NCI-H1930 (cell line): ENCODE measurements at places on chromosomes 5 and 9.

DNA sequence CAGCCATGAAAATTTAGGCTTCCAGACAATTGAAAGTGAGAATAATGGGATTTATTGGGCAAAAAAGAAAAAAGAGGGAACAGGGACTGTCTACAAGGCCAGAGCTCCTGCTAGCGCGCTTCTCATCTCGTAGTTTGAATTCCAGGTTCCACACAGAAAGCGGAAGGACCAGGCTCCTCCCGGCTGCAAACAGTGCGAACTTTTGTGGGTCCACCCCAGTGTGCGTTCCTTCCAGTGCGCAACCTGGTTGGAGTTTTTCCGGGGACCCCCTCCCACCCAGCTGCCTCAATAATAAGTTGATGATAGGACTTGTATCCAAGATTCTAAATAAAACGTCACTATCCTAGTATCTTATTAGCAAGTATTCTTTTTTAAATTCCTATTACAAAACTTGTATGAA lies 467.7 kb upstream of the TUSC1 start:
- DNase-seq = no peak

- DNase-seq = no peak
Measured at GRCh38 chr5:27093279-27093678, 54.9 kb upstream of the CDH9 start.

GRCh38 chr5:179834120-179834519 lies 13.4 kb downstream of the SQSTM1 start:
- DNase-seq = no peak

GRCh38 chr9:135224286-135224877 lies 136.9 kb downstream of the OLFM1 start:
- no peak for DNase-seq

GRCh38 chr9:114216976-114217375 lies 61.6 kb downstream of the COL27A1 start:
- no peak for DNase-seq

- DNase-seq = no peak
Measured at GRCh38 chr9:137300567-137301080, 1.4 kb downstream of the NRARP start.

- no peak for DNase-seq
Measured at GRCh38 chr5:6379246-6379645, 899 bp upstream of the MED10 start.

DNA sequence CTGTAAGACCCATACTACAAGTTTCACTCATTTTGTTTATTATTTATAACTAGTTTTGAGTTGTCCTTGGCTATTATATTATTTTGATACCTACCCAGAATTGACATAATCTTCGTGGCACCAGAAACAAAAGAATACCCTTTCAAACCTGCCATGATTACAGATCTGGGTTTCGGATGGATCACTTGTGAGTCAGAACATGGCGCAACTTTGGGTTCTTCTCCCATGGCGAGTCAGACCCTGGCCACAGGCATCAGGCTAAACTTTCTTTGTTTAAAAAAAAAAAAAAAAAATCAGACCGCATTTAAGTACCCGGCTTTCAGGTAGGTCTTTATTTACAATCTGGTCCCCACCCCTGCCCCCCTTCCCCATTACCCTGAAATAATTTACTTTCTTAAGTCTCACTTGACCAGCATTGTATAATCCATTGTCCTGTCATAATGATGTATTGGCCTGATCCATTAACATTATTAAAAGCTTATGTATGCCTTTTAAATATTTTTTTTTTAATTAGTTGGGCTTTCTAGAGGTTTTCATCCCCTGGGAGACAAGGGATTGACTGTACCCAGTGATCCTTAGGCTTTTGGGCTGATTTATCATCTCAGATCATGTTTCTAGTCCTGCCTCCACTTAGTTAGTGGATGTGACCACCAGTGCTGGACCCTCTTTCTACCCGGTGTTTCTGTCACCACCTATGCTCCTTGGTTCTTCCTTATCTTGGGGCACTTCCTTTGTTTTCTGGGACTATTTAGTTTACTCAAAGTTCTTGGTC lies 43.9 kb downstream of the F2RL2 start:
- no peak for DNase-seq

- DNase-seq = no peak
Measured at GRCh38 chr9:130482463-130482862, 37.7 kb downstream of the ASS1 start.

DNA sequence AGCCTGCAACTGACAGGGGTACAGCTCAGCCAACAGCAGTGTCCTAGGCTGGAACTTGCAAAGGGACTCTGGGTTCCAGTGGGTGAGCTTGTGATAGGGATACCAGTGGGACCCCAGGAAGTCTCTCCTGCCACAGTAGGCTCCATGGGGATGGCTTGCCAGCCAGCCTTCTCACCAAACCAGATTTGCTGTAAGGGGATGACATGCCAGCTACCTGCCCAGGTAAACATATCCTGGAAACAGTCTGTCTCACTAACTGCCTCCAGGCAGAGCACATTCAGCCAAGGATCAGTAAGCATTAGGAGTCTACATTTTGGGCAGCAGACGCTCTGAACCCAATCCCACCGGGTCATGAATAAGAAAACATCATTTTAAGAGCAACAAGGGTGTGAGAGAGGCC lies 49.9 kb downstream of the SIL1 start:
- no peak for DNase-seq

DNA sequence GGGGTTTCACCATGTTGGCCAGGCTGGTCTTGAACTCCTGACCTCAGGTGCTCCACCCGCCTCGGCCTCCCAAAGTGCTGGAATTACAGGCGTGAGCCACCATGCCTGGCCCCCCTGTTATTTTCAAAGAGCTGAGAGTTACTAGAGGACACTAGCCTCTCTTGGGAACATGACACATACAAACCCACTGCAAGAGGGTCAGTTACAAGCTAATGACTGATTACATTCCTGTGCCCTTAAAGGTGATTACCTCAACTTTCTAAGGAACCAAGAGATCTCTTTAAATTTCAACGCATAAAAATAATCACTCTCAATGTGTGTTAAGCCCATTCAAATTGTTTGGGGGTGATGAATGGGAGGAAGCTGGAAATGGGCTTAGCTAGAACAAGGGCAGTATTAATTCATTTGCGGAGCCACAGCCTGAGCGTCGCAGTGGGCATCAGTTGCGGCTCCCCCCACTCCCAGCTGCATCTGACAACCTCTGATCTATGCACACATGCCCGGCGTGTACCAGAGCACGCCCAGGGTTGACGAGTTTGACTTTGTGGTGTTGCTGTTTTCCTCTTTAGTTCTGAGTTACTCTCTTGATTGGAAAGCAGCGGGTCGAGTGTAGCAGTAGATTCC lies 146.9 kb downstream of the GOLPH3 start:
- DNase-seq = no peak

DNA sequence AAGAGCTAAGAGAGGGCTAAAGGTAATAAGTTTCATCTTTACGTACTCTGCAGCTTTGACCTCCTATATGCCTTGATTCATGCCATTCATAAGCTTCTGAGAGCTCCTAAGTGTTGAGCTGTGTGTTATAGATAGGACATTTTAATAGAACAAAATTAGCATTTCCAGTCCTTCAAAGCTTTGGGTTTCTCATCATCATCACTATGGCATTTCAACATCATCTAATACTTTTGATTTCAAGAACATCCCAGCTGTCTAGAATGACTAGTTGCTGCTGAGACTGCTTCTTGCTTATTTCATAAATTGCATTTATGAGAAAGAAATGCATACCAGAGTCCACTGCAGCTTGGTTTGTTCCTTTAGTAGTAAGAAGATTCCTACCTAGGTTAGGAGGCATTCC lies 201.7 kb downstream of the SGCD start:
- DNase-seq = no peak

GRCh38 chr5:179143446-179143845 lies 83.3 kb downstream of the ZNF354C start:
- no peak for DNase-seq

DNA sequence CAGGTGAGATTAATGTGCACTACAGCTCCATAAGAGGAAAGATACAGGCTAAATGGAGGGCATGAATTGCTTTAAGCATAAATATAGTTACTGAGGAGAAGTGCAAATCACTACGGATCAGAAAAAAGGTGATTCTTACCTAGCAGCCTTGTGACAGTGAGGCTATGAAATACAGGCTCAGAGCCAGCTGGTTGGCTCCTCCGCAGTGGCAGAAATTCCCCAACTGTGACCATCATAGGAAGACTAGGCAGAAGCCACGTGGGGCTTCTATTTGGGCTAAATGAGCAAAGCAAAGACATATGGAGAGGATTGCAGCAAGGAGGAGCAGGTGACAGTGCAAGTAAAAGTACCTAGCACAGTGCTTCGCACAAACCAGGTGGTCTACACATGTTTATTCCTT lies 40.5 kb downstream of the CDO1 start:
- no peak for DNase-seq

GRCh38 chr5:141186897-141187512 lies at the start of gene PCDHB9:
TSS of gene PCDHB9 (plus strand) at chr5:141187161. CDS start at chr5:141187319, 158 bp downstream.
- DNase-seq = peak; percentile 2

DNA sequence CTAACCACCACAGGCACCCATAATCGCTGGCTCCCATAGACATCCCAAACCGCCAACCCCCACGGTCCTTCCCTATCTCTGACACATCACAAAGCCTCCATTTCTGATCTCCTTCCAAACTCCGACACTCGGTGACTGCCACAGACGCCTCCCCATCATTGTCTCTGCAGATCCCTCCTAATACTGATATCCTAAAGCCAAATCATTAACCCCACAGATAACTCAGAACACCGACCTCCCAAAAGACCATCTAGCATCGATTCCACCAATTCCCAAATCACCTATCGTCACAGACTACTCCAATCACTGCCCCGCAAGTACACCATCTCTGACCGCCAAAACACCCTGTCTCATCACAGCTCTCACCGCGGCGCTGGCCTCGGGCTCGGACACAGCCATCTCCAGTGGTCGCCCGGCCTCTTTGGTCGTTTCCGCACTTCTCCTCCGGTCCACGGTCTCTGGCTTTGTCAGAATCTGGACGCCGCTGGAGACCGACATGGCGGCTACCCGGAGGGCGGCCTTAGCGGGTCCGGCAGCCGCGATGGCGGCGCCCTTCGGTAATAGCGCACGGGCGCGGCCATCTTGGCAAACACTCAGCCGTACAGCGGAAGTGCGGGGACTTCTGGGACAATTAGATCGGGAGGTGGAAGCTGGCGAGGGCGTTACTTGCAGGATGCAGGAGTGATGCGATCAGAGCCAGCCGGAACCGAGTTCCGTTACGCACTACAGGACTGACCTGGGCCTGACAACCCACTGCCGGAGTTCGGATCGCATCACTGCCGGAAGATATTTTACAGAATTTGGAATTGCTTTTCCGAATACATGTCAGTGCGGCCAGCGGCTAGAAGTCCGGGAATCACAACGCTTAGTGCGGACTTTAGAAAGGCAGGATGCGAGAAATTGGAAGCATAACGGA lies at the start of gene ZFP37:
Gene ZFP37, minus strand, starts transcription at position 534 of the 916 bp plus-strand sequence. Its CDS starts 36 bp downstream, at position 498.
- DNase-seq = peak; percentile 86

GRCh38 chr5:177553671-177554429 lies 513 bp downstream of the FAM193B start:
- no peak for DNase-seq
